ENCODE measurements at places on chromosomes 2 and 18. TPM values are rescaled to one million over a fixed set of nuclear protein-coding genes. Genes with fewer than 3 reads are reported as not detected.

GRCh38 chr2:43059183-43059897 is 167.1 kb downstream of the ZFP36L2 start:
- peak; percentile 87 for DNase-seq

DNA sequence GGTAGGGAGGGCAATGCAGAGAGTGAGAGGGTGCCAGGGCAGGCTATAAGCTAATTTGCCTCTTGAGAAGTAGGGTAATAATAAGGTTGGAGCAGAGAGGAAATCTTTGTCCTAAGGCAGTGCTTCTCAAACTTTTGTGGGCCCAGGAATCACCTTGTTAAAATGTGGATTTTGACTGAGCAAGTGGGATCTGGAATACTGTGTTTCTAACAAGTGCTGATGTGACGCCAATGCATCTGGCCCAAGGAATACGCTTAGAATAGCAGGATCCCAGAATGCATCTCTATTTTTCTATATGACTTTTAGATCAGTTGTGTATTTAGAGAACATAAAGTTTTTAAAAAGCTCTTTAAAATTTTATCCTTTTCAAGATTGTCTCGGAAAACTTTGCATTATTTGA is 29.7 kb upstream of the GTF2A1L start:
- no peak for DNase-seq

- DNase-seq: no peak
Measured at GRCh38 chr2:224596289-224596688, 11.1 kb upstream of the CUL3 start.

GRCh38 chr2:16217291-16217690 is 276.9 kb downstream of the MYCN start:
- no peak for DNase-seq

The GALR1 gene
- not detected for total RNA-seq
